Breast epithelium (tissue), 4 donors: ENCODE measurements at places on chromosomes 6 and 20. TPM values are rescaled to one million over a fixed set of nuclear protein-coding genes. Genes with fewer than 3 reads are reported as not detected.

Gene NRSN1
- total RNA-seq = not detected

DNA sequence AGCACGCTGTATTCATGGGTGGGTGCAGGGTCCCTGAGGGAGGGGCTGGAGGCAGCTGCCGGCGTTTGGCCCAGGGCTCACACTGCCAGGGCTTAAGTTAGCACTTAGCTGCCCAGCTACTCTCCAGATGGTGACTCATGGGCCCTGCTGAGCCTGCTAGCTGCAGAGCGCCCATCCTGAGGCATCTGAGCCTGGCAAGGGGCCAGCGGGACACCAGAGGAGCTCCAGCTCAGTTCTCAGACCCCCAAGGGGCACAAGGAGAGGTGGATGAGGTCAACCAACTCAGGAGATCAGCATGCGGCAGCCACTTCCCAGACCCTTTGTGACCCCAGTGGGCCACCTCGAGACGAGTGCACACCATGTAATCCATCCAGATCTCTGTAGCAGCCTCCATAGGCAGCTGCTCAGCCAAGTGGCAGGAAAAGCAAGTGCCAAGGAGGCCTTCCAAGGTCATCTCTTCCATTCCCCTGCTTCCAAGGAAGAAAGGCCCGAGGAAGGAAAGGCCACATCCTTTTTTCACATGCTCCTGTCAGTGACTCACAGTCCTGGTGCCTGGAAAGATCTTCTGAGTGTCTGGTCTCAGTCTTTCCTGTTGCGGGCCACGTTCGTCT lies 35.3 kb downstream of the FOXP4 start:
- DNase-seq = no peak

- no peak for DNase-seq
These were observed 9.2 kb downstream of the SIM1 start for GRCh38 chr6:100455230-100456124.

Gene PNLDC1
- total RNA-seq = 0.29 TPM

DNA sequence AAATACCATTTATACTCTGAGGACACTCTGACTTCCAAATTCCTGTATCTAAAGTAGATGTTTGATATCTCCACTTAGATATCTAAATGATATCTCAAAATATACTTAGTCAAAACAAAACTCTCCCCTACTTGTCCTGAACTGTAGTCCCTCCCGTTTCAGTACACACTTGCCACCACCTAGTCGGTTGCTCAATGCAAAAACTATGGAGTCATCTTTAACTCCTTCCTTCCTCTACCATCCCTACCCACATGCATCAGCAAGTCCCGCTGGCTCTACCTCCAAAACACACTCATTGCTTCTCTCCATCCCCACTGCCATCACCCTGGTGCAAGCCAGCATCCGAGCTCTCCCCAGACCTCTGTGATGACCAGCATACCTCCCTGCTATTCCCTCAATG lies 13.2 kb downstream of the STX7 start:
- DNase-seq = no peak

DNA sequence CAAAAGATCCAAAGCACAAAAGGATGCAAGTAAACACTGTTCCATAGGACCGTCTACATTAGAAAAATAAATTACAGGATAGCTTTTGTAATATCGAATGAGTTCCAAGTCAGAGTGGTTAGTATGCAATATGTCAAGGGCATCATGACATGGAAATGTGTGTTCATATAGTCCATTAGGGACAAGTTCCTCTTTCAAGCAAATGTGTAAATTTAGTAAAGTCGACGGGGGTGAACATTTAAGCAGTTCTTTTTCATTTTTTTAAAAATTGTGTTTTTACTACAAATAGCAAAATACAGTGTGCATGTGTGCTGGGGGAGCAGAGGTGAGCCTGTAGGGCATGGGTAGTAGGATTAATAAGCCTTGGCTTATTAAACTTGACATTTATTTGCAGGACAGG lies 359.0 kb downstream of the ESR1 start:
- DNase-seq = no peak

DNA sequence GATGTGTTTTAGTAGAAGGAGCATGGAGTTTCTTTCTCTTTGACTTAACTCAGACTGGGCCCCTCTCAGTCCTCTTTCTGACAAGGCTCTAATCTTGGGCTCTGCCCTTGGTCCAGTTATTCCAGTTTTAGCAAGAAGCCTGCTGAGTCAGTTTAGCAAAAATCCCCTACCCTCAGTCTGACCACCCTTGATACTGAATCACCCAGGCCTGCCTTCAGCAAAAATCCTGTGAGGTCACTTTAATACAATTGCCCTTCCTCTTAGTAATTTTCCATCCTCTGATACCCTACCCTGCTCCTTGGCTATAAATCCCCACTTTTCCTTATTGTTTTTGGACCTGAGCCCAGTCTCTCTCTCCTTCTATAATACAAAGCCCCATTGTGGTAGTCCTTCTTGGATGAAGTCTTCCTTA lies 326.7 kb upstream of the NOX3 start:
- no peak for DNase-seq

- DNase-seq = no peak
These were observed 1.7 kb upstream of the MYO6 start for GRCh38 chr6:75747152-75747992.
